ENCODE measurements at places on chromosomes 6 and 20. TPM values are rescaled to one million over a fixed set of nuclear protein-coding genes. Genes with fewer than 3 reads are reported as not detected.

DNA sequence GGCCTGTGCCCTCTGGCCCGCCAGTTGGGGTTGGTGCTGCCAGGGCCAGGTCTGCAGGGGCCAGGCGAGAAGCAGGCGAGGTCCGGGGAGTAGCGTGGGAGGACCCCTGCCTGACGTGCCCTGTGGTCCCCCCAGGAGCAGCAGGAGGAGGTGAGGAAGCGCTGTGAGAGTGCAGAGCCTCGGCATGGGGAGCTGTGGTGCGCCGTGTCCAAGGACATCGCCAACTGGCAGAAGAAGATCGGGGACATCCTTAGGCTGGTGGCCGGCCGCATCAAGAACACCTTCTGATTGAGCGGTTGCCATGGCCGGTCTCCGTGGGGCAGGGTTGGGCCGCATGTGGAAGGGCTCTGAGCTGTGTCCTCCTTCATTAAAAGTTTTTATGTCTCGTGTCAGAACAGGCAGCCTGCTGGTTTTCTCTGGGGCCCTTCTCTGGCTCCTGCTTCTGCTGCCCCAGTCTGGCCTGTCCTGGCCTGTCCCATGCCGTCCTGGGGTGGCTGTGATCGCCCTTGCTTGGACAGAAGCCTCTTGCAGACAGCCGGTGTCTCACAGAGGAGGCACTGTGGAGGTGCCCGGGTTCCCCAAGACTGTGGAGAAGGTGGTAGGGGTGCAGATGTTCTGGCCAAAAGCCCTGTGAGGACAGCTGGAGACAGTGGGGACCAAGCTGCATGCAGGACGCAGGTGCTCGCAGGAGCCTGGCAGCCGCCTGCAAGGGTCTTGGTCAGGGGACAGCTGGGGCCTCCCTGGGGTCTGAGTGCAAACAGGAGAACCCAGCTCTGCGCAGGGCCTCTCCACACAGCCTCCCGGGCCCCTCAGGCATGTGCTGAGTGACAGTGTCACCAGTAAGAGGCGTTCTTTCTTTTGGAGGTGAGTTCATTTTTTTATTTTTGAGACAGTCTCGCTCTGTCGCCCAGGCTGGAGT lies 3.0 kb upstream of the C20orf204 start:
- no peak overlapping the region for H3K4me3 ChIP-seq
- no peak overlapping the region for H3K27ac ChIP-seq
- H3K4me1 ChIP-seq: peaks cover 33% of the 10 kb centered on the region

- no peaks in the 10 kb centered on the region for H3K4me1 ChIP-seq
- H3K27ac ChIP-seq: no peak overlapping the region
- H3K36me3 ChIP-seq: no peaks in the 10 kb centered on the region
Observed at GRCh38 chr6:25525078-25525477, 126.9 kb upstream of the SCGN start.

DNA sequence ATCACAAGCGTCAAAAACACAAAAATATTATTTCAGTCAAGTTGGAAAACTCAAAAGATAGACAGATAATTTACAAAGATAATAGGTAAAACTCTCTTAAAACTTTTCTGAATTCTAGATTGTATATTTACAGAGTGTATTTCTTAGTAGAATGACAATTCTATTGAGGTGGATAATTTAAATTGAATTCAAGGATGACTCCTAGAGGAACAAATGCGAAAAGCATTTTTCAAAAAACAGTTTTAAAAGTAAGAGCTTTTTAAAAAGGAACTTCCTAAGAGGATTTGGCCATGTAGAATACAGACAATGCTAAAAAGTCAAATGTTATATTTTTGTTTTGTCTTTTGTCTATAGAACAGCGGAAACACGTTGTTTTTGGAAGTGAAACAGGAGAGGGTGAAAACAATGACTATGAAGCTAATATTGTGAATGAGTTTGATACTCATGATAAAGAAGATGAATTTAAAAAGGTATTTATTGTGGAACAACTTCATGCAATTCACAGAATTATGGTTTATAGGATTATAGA lies 90.1 kb downstream of the DNAH8 start:
- H3K4me1 ChIP-seq: no peaks in the 10 kb centered on the region
- no peak for DNase-seq
- H3K36me3 ChIP-seq: no peaks in the 10 kb centered on the region

ANGPT4 gene
- not detected for total RNA-seq

DCDC2 gene
- 40.4 TPM for total RNA-seq

Measured in HepG2 (cell line).